ENCODE measurements at places on chromosomes 2 and 18.

DNA sequence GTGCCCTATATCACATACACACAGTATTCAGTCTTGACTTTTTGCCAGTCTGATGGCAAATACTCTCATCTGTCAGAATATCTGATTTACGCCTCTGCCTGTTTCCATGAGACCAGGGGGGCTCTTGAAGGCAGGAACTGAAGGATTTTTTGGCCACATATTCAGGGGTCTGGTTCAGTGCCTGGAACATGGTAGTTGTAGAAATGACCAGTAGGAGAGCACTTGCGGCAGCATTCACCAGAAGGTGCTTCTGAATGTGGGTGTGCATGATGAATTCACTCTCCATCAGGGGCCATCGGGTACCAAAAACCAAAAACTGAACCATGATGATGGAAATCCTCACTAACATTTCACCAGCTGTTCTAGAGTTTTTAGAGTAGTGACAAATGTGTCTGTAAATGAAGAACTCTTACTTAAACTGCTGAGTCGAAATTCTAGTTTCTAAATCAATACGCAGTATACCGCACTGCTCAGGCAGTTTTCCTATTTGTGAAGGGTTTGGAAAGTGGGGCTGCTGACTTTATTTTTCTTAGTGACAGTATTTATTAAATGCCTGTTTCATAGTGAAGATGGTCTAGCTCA is 54.6 kb downstream of the MERTK start:
- DNase-seq, result no peak

- DNase-seq, result no peak
These were observed 36.7 kb downstream of the RMC1 start for GRCh38 chr18:23539911-23540525.

GRCh38 chr18:57776767-57777166 is 26.3 kb downstream of the ATP8B1 start:
- DNase-seq, result no peak

DNA sequence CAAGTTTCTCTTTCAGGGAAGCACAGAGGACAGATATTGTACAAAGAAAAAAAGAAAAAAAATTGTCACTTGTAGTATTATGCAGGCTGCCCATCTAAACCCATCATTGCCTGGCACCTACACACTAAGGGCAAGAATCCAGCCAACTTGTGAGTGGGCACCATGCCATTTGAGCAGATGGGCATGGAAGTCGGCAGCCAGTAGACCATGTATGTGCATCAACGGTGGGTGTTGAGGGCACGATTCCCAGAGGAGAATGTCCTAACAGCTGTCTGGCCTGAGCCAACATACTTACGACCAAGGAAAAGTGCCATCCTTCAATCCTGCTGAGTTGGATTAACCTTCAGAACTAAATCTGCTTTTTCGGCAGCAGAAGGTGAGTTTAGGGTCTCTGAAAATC is 63.9 kb downstream of the ARHGAP15 start:
- peak; percentile 26 for DNase-seq

DNA sequence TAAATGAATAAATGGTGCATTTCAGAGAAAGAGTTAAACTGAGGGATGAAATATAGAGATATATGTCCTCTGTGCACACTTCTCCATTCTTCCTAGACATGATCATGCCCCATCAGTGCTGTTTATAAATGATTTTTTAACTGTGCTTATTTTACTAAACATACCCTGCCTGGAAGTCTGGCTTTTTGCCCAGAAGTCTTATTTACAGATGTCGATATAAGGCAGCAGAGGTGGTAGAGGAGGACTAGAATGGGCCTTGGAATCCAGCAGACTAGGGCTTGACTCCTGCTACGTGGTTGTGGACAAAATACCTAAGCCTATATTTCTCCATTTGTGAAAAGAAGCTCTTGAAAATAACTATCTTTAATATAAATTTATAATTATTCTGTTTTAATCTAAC is 355.5 kb downstream of the RAD51AP2 start:
- no peak for DNase-seq

GRCh38 chr2:98751748-98752147 is 20.8 kb upstream of the MGAT4A start:
- DNase-seq, result no peak

DNA sequence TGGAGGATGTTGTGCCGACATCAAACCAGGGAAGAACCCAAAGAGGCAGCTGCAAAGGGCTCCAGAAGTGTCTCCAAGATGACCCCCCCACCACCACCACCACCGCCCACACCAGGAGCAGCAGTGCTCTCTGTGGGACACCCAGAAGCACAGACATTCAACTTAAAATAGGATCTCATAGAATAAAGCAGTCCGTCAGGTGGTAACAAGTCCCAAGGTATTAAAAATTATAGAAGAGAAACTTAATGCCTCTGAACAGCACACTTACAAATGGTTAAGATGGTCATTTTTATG is 155.5 kb upstream of the ID2 start:
- no peak for DNase-seq

- no peak for DNase-seq
These were observed 104.1 kb upstream of the FZD5 start for GRCh38 chr2:207873794-207874193.

DNA sequence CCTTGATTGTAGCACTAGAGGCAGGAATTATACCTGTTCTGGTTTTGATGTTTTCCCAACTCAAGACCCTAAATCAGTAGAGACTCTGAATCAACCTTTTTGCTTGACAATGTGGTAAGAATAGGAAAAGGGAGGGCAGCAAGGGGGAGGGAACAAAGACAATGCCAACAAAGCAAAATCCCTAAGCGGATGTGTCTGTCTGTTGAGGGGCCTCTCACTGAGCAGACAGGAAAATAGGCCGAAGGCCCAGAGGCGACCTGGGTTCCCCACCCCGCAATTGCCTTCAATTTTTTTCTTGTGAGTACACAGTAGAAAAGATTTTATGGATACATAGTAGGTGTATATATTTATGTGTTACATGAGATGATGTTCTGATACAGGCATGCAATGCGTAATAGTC is 75.6 kb downstream of the MAP4K4 start:
- DNase-seq, result no peak

DNA sequence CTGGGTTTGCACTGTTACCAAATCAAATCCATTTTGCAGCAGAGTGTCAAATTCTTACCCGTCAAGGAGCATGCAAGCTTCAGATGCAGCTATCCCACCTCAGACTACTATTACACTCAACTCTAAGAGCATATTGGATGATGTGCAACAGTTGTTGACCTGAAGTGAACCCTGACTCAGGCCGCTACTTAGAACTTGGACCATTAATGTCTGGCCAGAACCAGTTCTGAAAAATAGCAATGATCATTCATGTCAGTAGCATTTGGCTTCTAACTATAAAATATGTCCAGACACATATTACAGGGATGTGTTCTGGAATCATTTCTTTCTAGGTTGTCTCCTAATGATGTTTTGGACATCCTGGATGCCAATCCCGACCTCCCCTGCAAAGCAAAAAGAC is 135.5 kb upstream of the PKDCC start:
- no peak for DNase-seq

DNA sequence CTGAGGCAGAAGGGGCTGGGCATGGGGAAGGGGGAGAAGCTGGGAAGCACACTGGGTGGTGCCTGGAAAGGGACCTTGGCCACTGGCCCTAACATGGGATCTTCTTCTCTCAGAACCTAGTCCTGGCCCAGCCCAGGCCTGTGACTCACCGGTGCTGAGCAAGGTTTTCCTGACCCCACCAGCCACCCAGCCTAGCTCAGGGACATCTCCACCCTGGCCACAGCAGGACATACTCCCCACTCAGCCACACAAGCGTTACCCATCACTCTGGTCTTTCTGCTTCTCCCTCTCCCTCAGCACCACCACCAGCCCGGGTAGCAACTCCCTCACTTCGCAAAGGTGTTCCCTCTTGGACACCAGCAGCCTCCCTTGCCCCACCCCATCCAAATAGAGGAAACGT is 22.8 kb downstream of the TNS1 start:
- DNase-seq, result no peak

DNA sequence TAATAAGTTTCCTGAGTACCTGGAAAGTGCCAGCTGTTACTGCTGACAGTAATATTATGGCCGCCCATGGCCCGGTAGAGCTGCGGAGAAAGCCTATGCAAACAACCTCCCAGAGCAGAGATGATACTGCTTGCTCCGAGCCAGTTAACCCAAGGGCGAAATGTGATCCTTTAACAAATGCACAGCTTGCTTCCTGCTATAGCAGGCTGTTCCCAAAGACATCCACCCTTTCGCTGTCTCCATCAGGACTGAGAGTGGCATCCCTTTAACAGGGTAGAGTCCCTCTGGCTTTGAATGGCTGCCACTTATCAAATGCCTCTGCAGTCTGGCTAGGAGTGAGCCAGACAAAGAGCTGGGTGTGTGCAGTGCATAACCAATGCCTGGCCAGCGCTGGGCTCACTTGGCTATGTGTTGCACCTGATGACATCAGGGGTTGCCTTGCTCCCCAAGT is 69.7 kb upstream of the DAPL1 start:
- DNase-seq, result no peak

- no peak for DNase-seq
These were observed 172.8 kb downstream of the DCDC2C start for GRCh38 chr2:3876221-3876620.

DNA sequence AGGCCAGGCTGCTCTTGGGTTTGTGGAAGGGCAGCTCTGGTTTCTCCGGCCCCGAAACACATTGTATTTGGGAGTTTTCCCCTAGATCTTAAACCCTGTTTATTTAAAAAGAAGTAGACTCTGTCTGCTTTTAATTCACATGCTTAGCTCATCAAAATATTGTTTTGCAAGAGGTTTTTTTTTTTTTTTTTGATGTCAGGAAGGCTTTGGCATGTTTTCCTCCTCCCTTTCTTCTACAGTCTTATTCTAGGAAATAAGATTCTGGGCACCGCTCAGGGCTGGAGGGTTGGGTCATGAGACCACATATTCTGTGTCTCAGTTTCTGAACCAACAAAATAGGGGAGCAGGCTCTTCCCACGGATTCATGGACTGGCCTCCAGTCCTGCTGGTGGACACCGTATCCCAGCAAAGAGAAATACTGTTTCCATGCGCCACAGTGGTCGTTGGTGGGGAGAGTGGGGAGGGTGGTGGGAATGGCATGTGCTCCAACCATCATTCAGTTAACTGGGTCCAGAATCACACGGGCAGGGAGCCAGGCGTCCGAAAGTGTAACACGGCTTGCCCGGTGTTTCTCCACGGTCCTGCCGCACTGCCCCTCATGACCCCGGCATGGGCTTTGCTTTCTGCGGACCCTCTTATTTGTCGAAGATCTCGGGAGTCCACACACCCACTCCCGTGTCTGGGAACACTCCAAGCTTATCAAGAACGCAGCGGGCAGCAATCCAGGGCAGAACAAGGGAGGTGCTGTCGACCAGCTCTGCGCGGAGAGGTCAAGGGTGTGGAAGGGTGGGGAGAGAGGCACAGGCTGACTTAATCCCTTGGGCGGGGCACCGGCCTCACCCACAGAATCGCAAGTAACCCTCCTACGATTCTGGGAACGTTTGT is 176.7 kb downstream of the GLI2 start:
- no peak for DNase-seq

GRCh38 chr2:141393214-141393545 is 737.6 kb downstream of the LRP1B start:
- no peak for DNase-seq

DNA sequence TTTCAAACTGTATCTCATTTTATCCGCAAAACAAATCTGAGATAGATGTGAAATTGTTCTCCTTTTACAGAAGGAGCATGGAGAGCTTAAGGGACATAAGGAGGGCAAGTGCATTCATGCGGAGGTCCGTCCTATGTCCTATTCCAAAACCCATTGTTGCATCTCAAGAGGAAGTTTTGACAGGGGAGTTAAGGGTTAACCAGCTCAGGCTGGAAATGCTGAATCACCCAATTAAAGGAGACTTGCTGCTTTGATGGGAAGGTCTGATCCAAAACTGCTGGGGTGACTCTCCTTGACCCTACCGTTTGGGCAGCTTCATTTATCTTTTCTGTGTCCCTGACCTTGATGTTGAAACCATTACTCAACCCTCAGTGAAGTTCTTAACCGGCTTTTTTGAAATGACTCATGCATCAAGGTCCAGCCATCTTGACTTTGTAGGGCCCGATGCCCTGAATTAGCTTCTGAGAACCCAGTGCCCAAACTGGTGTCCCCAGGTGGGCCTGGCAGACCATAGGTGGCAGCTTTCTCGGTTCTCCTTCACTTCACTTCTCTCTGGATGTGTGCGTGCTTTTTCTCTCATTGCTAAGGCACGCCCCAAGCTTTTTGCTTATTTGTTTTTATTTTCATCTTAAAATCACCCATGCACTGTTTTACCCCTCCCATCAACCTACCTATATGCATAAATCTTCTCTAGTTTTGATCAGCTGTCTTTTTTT is 15.9 kb upstream of the TXNDC2 start:
- DNase-seq, result no peak

DNA sequence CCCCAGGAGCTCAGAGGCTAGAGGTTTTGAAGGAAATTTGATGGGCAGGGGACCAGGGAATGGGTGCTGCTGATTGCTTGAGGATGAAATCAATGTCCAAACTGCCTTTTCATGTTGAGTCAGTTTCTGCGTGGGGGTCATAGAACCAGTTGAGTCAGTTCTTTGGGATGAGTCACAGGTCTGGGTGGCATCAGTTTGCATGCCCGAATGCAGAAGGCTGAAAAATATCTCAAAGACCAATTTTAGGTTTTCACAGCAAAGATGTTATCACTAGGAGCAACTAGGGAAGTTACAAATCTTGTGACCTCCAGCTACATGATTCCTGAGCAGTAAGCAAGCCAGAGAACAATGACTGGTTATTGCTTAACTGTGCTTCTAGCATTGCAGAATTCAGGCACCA is 1135.1 kb upstream of the CRIM1 start:
- no peak for DNase-seq

DNA sequence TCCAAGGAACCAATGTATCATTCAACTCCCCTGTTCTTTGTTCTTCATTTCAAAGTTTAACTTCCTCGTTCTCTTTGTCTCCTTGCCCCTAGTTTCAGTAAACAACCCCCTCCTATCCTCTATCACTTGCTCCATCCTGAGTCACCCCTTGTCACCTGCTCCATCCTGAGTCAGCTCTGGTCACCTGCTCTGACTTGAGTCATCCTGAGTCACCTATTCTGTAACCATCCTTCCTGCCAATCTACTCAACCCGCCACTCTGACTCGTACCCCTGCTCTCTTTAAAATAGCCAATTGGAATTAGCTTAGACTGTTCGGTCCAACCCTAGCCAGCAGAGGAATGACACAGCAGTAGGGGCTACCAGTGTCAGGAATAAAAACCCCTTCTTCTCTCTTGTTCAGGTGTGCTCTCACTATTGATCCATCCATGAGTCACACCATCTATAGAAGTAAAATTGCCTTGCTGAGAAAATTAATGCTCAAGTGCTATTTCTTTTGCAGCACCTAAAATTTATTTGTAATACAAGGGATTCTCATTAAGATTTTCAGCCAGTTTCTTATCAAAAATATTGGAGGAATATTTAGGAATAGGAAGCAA is 326.8 kb downstream of the AKAIN1 start:
- no peak for DNase-seq
